Caco-2 (cell line): ENCODE measurements at places on chromosomes 4 and X. TPM values are rescaled to one million over a fixed set of nuclear protein-coding genes. Genes with fewer than 3 reads are reported as not detected.

DNA sequence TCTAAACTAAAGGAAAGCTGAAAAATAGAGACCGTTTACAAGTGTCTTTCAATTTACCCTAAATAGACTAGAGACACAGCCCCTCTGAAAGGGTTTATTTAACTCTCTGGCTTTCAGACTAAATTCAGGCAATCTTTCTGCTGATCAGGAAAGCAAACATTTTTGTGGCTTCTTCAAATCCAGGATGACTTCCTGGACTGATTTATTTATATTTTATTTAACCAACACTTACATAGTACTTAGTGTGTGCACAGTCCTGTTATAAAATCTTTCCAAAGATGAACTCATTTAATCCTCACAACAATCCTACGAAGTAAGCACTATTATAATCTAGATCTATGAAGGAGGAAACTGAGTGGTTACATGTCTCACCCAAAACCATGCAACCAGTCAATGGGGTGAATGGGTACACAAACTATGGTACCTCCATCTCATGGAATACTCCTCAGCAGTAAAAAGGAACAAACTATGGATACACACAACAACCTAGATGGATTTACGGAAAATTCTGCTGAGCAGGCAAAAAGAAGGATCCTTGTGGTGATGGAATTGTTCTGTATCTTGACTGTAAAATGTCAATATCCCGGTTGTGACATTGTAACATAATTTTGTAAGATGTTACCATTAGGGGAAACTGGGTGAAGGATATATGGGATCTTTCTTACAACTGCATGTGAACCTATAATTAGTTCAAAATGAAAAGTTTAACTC is 64.1 kb upstream of the MAMLD1 start:
- H3K27ac ChIP-seq, result no peak overlapping the region
- no peaks in the 10 kb centered on the region for H3K27me3 ChIP-seq
- no peaks in the 10 kb centered on the region for H3K36me3 ChIP-seq

GRCh38 chr4:2339458-2340271 is 77.8 kb upstream of the MXD4 start:
- H3K36me3 ChIP-seq, result no peaks in the 10 kb centered on the region
- H3K27ac ChIP-seq, result no peak overlapping the region
- no peaks in the 10 kb centered on the region for H3K4me1 ChIP-seq
- no peak for DNase-seq
- no peak overlapping the region for H3K4me3 ChIP-seq

DNA sequence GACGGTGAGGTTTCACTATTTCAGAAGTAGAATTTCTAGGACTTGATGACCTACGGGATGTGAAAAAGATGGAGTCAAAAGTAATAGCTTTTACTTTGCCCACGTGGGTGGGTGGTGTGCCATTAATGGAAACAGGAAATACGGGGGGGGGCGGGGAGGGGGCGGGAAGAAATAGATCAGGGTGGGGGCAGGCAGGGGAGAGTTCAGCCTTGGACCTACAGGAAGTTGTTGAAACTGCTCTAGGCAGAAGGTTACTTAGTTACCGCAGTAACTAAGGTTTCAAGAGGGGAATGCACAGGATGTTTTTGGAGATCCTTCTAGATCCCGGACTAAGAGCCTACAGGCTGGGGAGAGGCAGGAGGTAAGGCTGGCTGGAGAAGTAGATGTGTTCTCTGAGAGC is 3.6 kb upstream of the FHL1 start:
- no peak overlapping the region for H3K27ac ChIP-seq
- no peaks in the 10 kb centered on the region for H3K4me1 ChIP-seq

ABCG2 gene
- 23.7 and 26.0 TPM in 2 replicates for total RNA-seq

RIPPLY1 gene
- total RNA-seq, result not detected in 2 replicates

FABP2 gene
- not detected in 2 replicates for total RNA-seq

CHRDL1 gene
- not detected in 2 replicates for total RNA-seq

STATH gene
- total RNA-seq, result not detected in 2 replicates
